Endothelial cell of coronary artery (primary cell): ENCODE measurements at places on chromosomes 7 and 10. TPM values are rescaled to one million over a fixed set of nuclear protein-coding genes. Genes with fewer than 3 reads are reported as not detected.

Gene MEOX2
- total RNA-seq = under 0.01 TPM in 1 of 2 replicates, not detected in the other

Gene MYL10
- not detected in 2 replicates for total RNA-seq

Gene CALCR
- total RNA-seq = not detected in 2 replicates

Gene FEZF1
- not detected in 2 replicates for total RNA-seq

Gene NPTX2
- 1.3 and 2.3 TPM in 2 replicates for total RNA-seq

Gene ZNF138
- 3.9 and 4.2 TPM in 2 replicates for total RNA-seq

Gene GPR22
- total RNA-seq = not detected in 2 replicates

Gene MYL7
- not detected in 2 replicates for total RNA-seq

Gene HOXA4
- 0.18 and 0.85 TPM in 2 replicates for total RNA-seq

Gene AMPH
- total RNA-seq = 0.09 TPM in 1 of 2 replicates, not detected in the other
